ENCODE measurements at places on chromosomes 12 and 14.

DNA sequence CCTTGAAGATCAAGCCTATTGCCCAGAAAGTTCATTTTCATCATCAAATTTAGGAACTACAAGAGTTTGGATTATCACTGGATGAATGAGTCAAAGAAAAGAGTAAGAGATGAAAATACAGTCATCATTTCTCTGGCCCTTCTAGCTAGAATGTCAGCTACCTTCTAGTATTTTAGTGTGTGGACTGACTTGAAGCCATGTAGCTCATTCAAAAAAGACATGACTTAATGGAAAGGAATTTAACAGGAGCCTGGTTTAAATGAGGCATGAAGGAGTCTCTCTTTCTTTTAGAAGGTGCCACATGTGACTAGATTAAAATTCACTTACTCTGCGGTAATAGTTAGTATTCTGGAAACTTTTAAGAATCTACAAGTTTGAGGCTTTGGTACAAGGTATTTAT, 7.1 kb downstream of the PTHLH start:
- DNase-seq, result no peak

- DNase-seq, result no peak
Observed at GRCh38 chr12:94951071-94951934, 52.2 kb downstream of the NDUFA12 start.

DNA sequence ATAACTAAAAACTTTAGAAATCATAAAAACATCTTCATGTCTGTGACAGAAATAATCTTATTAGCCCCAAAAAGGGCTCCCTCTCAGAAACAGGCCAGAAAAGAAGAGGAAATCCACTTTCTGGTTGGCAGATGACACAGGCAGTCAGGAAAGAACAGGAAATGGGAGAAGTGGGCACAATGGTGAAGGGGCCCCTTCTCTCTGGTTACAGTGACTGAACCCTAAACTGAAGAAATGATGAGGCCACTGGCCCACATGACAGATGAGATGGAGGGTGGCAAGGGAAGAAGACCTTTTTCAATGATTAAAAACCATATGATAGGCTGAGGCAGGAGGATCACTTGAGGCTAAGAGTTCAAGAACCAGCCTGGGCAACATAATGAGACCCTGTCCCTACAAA, 21.1 kb downstream of the TCTN1 start:
- no peak for DNase-seq

GRCh38 chr14:33237115-33237740, 298.5 kb downstream of the NPAS3 start:
- no peak for DNase-seq

GRCh38 chr14:102898776-102899515, 23.5 kb upstream of the AMN start:
- no peak for DNase-seq

- DNase-seq, result no peak
Observed at GRCh38 chr12:121793440-121793837, at the start of gene RHOF. RHOF (minus strand) TSS chr12:121793688; CDS start chr12:121793633, 55 bp downstream.

DNA sequence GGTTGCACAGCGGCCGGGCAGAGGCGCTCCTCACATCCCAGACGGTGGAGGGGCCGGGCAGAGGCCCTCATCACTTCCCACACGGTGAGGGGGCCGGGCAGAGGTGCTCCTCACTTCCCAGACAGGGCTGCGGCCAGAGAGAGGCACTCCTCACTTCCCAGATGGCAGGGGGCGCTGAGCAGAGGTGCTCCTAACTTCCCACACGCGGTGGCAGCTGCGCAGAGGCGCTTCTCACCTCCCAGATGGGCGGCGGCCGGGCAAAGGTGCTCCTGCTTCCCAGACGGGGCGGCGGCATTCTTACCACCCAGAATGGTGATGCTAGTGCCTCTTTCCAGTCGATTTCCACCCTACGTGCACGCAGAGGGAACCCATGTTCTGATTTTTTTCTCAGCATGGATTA, 304.4 kb downstream of the RGS6 start:
- no peak for DNase-seq

DNA sequence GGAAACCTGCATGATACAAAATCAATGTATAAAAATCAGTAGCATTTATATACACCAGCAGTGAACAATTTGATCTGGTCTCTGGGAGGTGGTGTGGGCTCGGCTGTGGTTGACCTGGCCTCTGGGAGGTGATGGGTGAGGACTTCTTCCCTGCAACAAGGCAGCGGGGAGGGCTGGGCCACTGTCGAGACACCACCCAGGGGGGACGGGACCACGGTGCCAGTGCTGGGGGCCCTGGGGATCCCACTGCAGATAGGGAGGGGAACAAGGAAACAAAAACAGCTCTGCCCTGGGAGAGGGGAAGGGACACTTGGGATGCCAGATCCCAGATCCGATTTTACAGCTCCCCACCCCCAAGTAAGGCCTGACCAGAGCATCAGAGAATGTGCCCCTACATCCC, 189.6 kb upstream of the SFSWAP start:
- DNase-seq, result no peak

DNA sequence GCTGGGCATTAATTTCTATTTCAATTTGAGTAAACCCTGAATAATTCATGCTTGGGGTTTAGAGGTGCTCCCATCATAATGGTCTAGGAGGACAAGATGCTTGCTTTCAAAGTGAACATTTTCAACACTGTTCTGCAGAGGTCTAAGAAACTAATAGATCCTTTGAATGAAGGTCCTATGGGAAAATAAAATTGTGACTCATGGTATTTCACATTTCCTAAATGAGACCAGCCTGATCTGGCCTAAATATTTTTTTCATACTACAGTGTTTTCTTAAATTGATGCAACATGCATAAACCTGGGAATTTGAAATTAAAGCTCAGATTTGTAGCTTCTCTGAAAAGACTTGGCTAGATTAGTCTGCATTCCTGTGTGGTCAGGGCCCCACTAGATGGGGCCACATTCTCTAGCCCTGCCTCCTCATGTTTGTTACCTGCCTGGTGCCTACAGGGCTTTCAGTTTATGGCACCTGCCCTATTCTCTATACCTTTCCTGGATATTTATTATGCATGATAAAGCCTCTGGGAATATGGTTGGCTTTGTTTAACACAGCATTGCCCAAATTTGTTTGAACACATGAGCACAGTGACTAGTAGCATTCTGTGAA, 112.7 kb downstream of the METTL25 start:
- no peak for DNase-seq

- no peak for DNase-seq
Observed at GRCh38 chr14:50967103-50967502, 22.8 kb upstream of the PYGL start.

GRCh38 chr12:41327096-41327895, 139.2 kb downstream of the PDZRN4 start:
- no peak for DNase-seq

- no peak for DNase-seq
Observed at GRCh38 chr12:63897931-63898330, 53.4 kb downstream of the SRGAP1 start.

DNA sequence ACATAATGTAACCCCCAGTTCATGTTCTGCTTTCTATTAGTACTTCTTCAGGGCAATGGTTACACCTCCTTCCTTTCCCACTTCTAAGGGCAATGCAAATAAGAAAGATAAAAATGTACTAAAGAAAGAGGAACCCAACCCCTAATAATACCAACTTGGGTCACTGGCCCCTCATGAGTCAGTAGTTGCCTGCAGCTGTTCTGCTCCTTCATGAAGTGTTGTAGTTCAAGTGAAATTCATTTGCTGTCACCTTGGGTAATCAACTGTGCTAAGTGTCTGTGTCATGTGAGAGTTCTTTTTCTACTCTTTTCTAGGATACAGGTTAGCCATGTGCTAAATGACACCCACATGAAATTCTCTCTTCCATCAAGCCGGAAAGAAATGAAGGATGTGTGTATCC, 91.8 kb downstream of the PLXNC1 start:
- DNase-seq, result no peak

DNA sequence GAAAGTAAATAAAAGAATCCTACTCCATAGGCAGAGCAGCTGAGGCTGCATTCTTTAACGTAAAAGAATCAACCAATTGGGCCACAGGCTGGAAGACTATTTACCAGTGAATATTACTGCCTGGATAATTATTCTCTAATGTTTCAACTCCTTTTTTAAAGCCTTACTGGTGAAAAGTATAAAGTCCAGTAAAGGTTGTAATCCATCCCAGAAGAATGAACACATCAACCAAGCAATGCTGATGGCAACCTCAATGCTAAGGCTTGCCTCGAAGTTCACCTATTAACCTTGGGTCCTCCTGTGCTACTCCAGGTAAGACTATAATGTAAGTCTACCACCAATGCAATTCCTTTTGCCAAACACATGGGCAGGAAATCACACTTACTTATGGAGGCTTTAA, 77.3 kb downstream of the ATXN2 start:
- no peak for DNase-seq

DNA sequence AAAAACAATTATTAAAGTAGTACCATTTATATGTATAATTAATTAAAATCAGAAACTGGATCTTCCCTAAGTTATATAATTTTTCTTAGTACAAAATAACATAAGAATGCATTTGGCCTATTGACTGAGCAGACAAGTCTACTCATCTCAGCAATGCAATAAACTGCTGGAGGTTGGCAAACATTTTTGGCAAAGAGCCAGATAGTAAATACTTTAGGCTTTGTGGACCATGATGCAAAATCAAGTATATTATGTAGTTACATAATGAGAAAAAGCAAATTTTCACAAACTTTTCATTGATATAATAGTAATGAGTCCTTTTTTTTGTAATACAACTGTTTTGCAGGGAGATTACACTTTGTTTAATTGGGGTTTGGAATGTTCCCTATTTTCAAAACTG, 30.9 kb downstream of the ERGIC2 start:
- no peak for DNase-seq

DNA sequence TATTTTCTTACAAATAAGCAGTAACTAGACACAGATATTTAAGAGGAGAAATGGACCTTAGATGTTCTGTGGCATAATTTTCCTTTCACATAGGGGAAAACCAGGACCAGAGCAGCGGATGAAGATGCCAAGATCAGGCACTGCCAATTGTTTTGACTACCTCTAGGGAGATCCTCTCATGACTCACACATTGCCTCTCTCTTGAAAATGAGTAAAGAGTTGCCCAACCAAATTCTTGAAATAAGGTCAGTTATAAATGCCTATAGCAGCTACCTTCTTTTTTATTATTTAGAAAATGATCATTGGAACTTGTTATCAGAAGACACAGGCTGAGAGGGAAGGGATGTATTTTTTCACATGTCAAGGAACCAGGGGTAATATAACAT, 263.4 kb upstream of the PLEKHG7 start:
- DNase-seq, result no peak

GRCh38 chr14:87996291-87996592, 3.3 kb upstream of the GALC start:
- DNase-seq, result no peak

DNA sequence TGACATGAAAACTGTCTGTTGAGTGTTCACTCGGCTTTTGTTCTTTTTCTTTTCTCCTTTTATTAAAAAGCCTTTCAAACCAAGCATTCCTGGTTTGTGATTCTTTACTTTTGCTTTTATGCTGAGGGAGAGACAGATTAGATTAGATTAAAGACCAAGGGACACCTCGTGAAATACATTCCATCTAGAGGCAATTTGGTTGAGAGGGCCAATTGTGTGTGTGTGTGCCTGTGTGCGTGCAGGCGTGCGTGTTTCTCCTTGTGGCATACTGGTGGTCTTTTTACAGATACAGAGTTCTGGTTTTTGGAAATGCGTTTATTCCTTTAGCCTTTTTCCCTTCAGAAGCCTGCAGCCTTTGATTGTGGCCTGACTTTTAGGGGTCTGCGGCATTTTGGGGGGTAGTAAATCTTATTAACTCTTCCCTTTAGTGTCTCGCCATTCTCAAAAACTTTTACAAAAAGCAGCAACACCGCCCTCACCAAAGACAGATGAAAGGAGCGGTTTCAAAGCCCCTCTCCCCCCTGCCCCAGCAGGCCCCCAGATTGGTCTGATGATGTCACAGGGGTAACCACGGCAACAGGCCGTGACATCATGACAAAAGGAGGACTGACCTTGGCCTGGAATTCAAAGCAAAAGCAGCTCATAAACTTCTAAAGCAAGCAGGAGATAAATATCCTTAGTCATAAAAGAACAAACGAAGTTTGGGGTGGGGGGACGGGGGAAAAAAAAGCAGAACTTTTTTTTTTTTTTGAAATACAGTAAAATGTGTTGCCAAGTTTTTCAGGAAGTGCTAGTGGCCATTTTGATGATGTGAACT, 84.1 kb upstream of the TBX3 start:
- no peak for DNase-seq

GRCh38 chr14:54789781-54790480, 112.7 kb downstream of the GCH1 start:
- DNase-seq, result no peak

GRCh38 chr14:76793324-76793723, 19.4 kb downstream of the ANGEL1 start:
- no peak for DNase-seq

DNA sequence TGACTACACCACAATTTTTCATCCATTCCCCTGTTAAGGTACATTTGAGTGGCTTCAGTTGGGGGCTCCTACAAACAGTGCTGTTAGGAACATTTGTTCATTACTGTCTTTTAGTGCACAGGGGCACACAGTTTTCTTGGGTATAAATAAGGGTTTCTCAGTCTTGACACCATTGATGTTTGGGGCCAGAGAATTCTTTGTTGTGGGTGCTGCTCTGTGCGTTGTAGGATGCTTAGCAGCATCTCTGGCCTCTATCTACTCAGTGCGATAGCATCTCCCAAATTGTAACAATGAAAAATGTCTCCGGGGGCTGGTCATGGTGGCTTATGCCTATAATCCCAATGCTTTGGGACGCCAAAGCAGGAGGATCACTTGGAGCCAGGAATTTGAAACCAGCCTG, 153.0 kb upstream of the MYL2 start:
- DNase-seq, result no peak

- DNase-seq, result no peak
Observed at GRCh38 chr14:100838493-100839314, 12.8 kb downstream of the MEG3 start.

GRCh38 chr14:97021001-97021400, 223.8 kb downstream of the VRK1 start:
- DNase-seq, result no peak

- DNase-seq, result no peak
Observed at GRCh38 chr14:83467811-83468210, 1934.2 kb upstream of the SEL1L start.

GRCh38 chr14:41609704-41610183, 3.1 kb downstream of the LRFN5 start:
- DNase-seq, result no peak

- no peak for DNase-seq
Observed at GRCh38 chr12:84641940-84642545, 270.6 kb downstream of the SLC6A15 start.

Measured in NCI-H1417 treated with DMSO at 0.1 percent for 48 hours (cell line).